Panc1 (cell line): ENCODE measurements at places on chromosomes 3 and 15. TPM values are rescaled to one million over a fixed set of nuclear protein-coding genes. Genes with fewer than 3 reads are reported as not detected.

The COL7A1 gene
- total RNA-seq = 40.0 TPM

The VIPR1 gene
- 0.41 TPM for total RNA-seq

DNA sequence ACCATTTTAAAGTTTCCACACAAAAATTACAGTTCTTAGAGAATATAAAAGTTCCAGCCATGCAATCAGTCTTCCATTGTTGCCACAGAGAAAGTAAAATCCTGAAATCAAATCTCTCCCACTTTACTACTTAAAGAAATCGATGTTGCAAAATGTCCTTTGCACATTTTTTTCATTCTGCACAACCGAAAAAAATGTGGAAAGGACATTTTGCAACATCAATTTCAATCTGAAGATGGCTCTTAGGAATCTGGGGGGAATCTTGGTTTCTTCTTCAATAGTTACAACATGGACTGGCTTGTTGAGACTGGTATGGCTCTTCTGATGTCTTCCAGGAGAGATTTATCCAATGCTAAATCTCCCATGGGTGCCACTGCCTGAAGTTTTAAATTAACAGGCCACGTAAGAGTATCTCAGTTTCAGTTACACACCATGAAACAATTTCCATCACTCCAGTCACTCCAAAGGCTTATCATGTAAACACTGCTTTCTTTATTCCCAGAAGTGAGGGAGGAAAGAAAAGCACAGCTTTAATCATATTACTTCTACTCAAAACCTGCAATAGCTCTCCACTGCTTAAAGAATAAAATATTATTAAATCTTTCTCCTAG, 55.8 kb upstream of the CTNNB1 start:
- no peak for DNase-seq

- DNase-seq = no peak
Measured at GRCh38 chr3:38167591-38167990, 2.3 kb downstream of the OXSR1 start.

DNA sequence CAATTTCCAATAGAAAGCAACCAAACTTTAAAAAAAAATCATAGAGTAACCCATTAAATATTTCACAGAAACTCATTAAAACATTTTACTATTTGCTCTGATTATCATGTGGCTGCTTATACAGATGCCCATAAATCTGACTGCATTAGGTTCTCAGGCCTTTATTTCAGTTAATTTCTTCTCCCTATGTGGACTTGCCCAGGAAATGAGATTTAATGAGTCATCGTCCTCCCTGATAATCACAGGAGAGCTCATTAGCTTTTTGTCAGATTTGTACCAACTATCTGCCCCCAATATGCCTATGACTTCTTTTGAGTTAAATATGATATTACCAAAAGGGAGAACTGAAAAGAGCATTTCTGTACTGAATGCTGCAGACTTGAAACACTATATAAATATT, 168.0 kb downstream of the FOXB1 start:
- DNase-seq = no peak

DNA sequence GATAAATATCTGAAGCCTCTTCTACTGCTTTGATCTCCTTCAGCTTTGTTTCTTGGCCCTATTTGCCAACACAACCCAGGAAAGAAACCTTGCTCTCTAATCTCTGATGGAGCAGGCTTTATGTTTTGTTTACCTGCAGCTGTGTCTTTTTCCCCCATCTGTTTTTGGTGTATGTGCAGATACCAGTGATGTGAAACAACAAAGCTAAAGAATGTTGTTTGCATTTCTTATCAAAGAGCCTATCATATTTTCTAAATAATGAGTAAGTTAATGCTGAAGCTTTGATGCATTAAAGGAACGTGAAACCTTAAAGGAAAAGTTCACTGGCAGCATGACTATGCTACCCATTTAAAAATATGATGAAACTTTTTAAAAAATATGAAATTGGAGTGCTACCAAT, 238.4 kb downstream of the NEK10 start:
- DNase-seq = no peak

DNA sequence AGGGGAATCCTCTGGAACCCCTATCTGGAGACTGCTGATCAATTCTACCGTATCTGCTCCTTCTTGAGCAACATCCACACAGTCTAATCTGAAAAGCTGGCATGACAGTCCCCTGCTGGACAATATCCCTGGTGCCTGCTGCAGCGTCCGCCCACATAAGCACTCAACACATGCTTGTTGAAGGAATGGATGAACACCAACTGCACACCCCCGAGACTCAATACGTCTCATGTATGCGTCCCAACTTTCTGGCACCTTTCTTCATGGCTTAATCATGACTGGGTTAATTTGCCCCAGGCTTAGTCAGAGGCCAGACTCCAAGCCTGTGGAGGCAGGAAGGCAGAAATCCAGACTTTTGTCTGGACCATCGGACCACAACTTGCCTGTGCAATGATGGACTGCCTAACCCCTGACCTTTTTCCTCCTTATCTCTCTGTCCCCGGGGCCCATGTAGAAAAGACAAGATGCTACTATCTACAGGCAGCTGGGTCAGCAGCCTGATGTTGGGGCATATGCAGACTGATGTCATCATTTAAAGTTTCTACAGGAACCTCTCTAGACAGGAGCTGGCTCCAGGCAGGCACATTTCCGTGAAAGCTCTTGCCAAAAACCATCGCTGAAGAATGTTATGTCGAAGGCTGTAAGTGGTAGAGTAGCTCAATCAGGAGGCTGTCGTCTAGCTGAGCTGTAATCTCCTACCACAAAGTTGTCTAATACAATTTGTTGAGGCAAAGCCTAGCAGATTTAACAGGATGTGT, 114.1 kb upstream of the TPM1 start:
- no peak for DNase-seq
